NCI-H526 treated with DMSO at 0.1 percent for 48 hours (cell line): ENCODE measurements at places on chromosomes 12 and 14.
A peak's percentile ranks its signal among the peaks of the same experiment; 100 is the strongest.

DNA sequence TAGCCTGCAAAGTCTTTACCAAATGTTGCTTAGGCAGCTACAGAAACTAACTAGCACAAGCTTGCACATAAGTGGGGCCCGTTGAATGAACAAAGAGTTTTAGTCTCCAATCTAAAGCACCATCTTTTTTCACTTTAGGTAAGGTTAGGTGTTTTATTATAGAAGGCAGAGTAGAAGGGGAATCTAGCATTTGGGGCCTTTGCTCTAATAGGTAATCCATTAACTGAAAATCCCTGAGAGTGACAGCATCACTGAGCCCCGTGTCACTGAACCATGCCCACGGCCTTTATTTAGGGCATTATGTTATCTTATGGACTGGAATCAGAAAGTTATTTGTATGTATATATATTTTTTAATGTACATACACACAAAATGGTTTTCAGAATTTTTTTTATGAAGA is 25.1 kb downstream of the CPNE8 start:
- no peak for DNase-seq

DNA sequence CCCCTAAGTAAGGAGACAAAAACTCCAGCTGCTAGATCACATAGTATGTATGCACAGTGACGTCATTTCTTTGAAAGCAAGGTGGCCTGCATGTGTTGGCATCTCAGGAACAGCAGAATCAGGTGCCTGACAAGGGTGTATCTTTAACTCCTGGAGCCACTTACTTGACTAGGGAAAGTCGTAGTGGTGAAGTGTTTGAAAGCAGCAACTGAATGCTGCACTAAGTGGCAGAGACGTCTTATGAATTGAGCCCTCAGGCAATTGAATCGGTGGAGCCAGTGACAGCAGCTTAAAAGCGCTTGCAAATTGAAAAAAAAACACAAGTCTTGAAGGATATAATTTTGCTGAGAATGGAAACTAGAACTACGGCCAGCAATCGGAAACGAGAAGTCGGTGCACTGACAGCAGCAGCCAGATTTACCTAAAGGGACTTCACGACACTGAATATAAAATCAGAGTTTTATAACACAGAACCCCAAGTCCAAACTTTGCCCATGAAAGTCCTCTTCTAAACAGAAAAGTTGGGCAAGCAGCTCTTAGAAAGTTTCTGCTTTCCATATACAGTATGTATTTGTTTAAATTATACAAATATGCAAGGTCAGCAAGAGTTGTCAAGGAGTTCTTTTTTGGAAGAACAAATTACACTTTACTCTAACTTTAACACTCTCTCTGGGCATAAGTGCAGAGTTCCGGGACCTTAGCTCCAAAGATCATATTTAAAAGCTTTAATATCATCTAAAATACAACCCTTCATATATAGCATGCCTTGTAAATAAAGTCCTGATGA is 1.1 kb downstream of the IGF1 start:
- no peak for DNase-seq

DNA sequence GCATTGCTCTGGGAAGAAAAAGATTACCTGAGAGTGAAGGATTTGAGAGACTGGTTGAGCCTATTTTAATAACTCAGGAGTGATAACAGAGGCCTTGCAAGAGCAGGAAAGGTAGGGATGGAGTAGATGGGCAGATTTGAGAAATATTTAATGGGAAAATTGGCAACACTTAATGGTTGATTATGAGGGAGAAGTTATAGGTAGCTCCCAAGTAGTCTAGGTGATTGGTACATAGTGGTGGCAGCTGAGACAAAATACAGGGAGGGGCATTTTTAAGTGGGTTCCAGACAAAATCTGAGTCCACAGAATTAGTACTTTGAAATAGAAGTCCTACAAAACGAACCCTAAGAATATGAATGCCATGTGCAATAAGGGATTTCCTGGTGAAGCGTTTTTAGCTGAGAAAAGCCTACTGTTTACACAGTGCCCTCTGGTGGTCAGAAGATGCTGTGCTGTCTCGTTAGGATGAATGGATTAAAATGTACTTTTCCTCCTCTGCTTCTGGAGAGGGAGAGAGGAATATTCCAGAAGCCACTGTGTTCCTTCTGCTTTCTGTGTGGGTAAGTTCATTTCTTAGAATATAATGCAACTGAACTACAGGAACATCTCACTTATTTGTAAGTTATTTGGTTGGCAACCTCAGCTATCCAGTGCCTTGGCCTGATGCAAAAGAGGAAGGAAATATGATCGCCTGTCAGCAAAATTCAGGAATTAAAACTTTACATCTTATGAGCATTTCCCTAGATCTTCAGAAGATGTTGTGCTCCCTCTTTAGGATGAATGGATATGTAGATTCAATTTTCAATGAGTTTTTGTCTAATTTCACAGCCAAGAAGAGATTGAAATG is 6.5 kb downstream of the ZBTB1 start:
- DNase-seq, result peak; percentile 32

- no peak for DNase-seq
These were observed 20.5 kb downstream of the UBC start for GRCh38 chr12:124893792-124894516.

GRCh38 chr12:121970581-121971300 is 50.9 kb upstream of the BCL7A start:
- DNase-seq, result no peak
